NCI-H1436 treated with DMSO at 0.1 percent for 48 hours (cell line): ENCODE measurements at places on chromosomes 1 and 21.

GRCh38 chr1:21291184-21291583 is 921 bp upstream of the ECE1 start:
- no peak for DNase-seq

DNA sequence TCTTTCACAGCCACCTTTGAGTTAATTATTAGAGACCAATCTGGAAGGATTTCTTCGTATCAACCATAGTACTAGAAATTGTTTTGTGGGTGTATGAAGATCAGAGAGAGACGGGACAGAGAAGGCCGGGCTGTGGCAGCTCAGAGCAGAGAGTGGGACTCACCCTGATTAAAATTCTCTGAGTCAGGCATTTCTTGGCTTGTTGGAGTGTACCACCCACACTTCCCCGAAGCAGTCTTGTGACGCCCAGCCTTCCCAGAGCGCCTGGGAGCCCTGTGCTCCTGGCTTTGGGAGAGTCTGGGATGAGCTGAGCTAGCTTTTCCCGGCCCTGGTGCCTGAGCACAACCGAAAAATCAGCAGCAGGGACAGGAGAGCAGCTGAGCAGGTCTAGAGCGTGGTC is 19.4 kb downstream of the PLEKHM2 start:
- DNase-seq, result no peak

DNA sequence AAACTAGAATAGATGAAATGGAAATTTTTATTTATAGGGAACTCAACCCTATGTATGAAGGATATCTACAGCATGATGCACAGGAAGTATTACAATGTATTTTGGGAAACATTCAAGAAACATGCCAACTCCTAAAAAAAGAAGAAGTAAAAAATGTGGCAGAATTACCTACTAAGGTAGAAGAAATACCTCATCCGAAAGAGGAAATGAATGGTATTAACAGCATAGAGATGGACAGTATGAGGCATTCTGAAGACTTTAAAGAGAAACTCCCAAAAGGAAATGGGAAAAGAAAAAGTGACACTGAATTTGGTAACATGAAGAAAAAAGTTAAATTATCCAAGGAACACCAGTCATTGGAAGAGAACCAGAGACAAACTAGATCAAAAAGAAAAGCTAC is 7.9 kb downstream of the USP1 start:
- DNase-seq, result no peak

- DNase-seq, result no peak
Measured at GRCh38 chr1:186304982-186305949, 69.8 kb downstream of the TPR start.

GRCh38 chr1:183185941-183186490 is at the start of gene LAMC2:
Gene LAMC2, plus strand, starts transcription at chr1:183186264. Its CDS starts 89 bp downstream, at chr1:183186353.
- DNase-seq, result no peak

DNA sequence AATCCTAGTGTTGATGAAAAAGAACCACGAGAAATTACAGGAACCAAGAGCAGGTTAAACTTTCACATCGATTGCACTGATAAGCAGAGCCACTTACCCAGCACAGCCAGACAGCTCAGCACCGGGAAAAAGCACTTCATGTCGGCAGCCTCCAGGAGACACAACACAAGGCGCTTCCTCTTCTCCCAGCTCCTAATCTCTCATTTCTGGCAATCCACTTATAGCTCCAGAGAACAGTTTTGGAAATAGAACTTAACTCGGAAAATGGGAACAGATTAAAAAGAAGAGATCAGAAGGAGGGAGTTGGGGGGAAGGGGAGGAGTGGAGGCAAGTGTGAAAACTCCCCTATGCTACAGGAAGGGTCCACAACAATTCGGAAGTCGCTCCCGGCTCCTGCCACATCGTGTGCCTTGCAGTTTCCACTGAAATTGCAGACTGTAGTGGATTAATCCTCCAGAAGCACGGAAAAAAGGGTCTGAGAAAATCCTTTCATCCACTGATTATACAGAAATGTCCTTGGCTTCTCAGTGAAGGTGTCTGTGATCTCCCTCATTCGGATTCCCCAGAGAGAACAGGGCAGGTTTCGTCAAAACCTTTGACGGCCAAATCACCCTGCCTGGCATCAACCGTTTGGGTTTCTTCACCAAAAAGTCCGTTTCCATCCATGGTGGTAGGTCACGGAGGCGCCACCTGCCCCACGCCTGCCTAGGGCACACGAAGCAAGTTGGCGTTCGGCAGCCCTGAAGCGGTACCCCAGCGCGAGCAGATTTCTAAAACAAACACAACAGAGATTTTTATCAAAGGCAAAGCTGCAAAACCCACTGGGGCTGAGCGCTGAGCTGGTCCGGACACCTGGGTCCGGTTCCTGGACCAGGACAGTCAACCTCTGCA is 1.1 kb downstream of the IGSF3 start:
- DNase-seq, result no peak

GRCh38 chr1:21292503-21292983 is 2.3 kb upstream of the ECE1 start:
- no peak for DNase-seq
